ENCODE measurements at places on chromosomes 2 and 18.

DNA sequence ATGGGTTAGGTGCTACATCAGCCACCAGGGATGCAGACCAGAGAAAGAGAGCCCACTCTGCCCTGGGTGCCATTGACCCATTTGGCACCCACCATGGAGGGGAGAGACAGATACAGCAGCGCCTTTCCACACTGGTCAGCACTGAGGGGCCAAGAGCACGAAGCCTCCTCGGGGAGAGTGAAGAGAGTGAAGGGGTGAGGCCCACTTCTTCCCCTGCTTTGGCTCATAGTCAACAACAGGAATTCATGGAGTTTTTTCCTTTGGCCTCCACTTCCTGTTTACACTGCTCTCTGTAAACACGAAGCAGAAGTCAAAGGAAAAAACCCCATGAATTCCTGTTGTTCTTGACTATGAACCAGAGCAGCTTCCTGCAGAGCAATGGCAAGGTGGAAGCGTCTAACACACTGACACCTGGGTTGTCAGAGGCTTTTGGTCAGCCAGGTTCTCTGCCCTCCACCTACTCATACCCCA, 80.0 kb downstream of the CCDC93 start:
- no peak for DNase-seq

- no peak for DNase-seq
These were observed 32.4 kb downstream of the COMMD1 start for GRCh38 chr2:61937886-61938285.

DNA sequence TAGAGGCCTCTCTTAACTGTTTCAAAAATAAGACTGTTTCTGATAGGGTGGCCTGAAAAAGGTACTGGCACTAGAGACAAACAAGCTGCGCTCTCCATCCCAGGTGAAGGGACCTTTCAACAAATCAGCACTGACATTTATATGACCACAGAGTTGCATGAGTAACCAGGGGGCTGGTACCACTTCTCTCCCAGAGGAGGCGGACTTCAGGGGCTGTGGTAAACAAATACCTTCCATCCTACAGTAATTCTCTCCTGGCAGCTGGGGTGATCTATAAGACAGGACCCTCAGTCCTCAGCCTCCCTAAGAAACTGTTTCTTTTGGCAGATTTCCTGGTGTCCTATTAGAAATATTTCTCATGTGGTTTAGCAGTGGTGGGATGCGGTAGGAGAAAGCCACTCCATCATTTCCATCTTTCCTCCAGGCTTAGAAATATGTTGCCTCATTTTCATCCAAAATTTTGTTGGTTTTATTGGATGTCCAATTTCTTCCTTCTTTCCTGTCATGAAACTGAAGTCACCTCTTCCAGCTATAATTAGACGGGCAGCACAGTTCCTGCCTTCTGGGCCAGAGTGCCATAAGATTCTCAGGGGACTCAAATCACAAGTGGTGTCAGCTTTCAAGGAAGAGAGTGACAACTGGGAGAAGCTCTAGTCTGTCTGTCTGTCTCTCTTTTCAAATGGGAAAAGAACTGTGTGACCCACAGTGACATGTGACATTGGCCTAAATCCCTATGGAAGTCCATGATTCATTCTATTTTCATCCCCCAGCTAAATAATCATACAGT, 96.4 kb downstream of the CYRIA start:
- DNase-seq = no peak

DNA sequence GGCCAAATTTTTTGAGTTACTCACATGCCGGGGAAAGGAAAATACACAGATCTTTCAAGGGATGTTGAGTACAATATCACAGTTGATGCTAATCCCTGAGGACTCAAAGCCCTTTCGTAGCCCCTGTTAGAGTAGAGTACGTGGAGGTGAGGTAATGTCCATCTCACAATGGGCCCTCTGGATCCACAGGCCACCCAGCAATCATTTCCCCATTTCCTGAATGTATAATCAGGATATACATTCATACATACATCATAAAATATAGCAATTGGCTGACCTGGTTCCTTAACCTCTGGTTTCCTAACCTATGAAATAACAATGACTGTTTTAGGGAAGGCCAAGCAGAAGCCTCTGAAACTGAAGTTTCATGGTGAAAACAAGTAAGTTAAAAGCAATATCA, 10.2 kb upstream of the SP100 start:
- DNase-seq = no peak

DNA sequence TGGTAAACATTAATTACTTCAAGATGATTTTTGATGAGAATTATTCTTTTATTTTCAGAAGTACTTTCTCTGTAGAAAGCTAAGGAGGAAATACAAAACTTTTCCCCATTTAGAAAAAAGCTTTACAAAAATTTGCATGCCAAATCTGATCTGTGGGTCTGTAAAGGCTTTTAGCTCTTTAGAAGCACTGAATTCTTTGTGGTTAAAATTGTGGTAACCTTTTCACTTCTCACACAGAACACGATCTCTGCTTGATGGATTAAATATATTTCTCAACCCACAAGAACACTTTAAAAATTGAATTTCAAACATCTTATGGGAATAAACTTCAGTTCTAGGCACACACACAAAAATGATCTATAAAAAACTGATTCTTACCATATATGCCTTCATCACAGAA, 63.7 kb downstream of the VIL1 start:
- no peak for DNase-seq

GRCh38 chr2:236579048-236579745, 9.6 kb downstream of the ACKR3 start:
- no peak for DNase-seq

DNA sequence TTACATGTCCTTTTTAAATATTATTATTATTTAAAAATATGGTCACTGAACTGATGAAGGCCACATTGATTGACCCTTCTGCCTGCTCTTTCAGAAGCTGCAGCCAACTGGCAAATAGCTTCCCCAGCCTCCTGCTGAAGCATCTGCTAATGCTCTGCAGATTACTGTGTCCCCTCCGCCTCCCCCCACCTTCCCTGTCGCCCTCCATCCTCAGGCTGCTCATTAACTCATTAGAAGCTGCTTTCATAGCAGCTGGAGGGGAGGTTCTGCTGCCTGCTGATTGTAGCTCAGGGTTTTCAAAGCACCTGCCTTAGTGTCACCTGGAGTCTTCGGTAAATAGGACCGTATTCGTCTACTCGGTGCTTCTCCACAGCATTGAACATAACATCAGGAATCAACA, 24.8 kb upstream of the LMAN1 start:
- DNase-seq = no peak

- no peak for DNase-seq
These were observed 358.9 kb downstream of the HRH4 start for GRCh38 chr18:24819141-24819890.

DNA sequence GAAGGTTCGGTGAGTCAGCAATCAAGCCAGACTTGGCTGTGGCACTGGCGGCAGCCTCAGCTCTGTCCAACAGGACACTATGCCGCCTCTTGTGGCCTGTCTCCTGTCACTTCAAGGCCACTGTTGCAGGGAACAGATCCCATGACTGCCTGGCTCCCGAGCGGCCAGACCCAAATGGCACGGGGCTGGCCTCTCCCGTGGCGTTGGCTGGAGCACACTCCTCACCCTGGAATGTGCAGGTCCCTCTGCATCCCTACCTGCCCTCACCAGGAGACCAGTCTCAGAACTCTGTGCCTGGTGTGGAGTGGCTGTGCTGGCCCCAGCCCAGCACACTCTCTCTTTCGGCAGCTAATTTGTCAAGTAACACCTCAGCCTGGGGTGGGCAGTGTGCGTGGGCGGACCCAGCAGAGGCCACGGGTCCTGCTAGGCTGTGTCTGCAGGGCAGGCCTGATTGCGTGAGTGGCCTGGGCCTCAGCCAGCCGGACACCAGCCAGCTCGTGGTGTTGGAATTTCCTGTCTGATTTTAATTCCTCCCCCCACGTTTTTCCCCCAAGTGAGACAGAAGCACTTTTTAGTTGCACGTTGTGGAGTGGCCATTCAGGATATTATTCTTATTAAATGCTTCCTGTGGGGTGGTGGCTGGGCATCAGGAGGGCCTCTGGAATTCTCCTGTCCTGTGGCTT, 179.3 kb downstream of the GLI2 start:
- no peak for DNase-seq

Data from CD4-positive, alpha-beta T cell treated with Interleukin-1 beta for 1 hour (primary cell).